ENCODE measurements at places on chromosomes 3 and 15.

GRCh38 chr3:12149029-12149428, 9.7 kb downstream of the TIMP4 start:
- DNase-seq = no peak

DNA sequence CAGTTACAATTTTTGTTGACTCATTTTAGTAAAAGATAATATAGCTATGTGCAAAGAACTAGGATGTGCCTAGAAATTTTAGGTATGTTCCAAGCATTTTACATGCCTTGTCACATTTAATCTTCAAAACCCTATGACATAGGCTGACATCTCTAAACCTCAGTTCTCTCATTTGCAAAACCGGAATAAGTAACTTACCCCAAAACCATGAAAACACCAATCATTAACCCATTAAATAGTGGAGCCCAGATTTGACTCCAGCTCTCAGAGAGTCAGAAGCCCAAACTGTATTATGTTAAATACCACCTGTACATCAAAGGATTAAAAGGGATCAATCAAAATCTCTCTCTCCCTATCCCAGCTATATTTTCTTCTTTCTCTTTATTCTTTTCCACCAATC, 36.6 kb downstream of the GSK3B start:
- DNase-seq = no peak

GRCh38 chr3:10563396-10563795, 58.0 kb upstream of the ATP2B2 start:
- DNase-seq = peak; percentile 6

- DNase-seq = peak; percentile 67
Measured at GRCh38 chr3:16482770-16483531, 30.5 kb downstream of the RFTN1 start.

- peak; percentile 57 for DNase-seq
Measured at GRCh38 chr3:11155341-11156025, 1.2 kb downstream of the HRH1 start.

DNA sequence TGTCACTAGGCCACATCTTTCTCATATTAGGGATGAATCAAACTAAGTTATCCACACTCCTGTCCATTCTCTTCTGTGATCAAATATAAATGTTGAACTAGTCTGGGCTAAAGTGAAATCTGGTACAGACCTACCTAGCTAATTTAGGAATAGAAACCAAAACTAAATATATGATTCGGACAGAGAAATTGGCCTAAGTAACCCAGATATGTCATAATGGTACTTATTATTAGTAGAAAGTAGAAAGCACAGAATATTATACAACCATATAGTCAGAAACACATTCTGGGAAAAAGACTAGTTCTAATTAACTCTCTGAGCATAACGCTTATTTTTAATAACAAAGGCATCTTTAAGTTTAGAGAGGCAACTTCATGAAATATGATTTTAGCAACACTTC, 389.0 kb downstream of the LSAMP start:
- no peak for DNase-seq

DNA sequence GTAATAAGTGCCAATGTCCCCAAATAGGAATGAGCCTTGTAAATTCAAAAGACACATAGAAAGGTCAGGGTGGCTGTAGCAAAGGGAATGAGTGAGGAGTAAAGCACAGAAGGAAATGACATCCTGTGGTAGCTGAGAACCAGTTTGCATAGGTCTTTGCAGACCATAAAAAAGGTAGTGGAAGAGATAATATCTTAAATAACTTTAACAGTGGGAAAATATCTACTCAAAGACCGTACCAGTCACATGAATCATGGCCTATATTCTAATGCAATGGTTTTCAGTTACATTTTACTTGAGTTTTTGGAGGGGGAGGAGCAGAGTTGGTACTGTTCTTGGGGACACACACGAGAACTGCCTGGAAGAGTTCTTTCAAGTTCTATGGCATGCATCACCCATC, 297.3 kb upstream of the ADAMTS9 start:
- DNase-seq = no peak

- no peak for DNase-seq
Measured at GRCh38 chr3:50435371-50436113, 67.9 kb downstream of the CACNA2D2 start.

- DNase-seq = peak; percentile 28
Measured at GRCh38 chr3:121883507-121883906, 10.7 kb upstream of the SLC15A2 start.

- no peak for DNase-seq
Measured at GRCh38 chr3:186640473-186640818, 247 bp downstream of the FETUB start.

GRCh38 chr15:66356077-66356358, 467 bp downstream of the TIPIN start:
- DNase-seq = no peak

- peak; percentile 54 for DNase-seq
Measured at GRCh38 chr3:46242120-46242519, at the start of gene CCR3. Gene CCR3, plus strand, starts transcription at chr3:46242460. Its CDS starts 22,699 bp downstream, at chr3:46265159.

- no peak for DNase-seq
Measured at GRCh38 chr15:33693166-33693800, 275.0 kb upstream of the CHRM5 start.

GRCh38 chr3:114446600-114446999, 152.8 kb downstream of the TIGIT start:
- no peak for DNase-seq

DNA sequence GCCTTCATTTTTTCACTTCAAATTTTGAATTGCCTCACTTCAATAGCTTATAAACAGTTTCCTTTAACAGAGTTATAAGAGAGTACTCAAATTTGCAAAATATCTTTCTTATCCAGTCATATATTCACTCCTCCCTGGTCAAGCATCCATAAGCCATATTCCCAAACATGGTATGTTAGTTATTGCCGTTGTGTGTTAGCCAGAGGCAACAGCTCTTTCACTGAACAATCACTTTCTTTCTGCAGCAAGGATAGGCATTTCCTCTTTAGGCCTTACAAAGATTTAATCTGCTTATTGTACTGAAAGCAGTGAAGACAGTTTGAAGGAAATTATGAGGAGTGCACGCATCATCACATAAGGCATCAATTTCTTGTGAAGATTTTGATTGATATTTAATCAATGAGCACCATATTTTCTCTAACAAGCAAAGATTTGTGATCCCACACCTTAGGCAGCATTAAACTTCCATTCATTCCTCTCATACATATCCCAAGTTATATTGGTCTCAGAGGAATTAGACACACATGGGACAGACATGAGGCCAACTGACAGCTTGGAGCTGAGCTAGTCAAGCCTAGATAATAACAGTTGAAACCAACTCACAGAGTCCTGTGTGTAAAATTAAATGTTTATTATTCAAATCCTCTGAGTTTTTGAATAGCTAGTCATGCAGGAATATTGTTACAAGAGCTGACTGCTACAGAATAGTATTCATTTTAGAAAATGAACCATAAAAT, 80.0 kb upstream of the EPHA6 start:
- DNase-seq = no peak

DNA sequence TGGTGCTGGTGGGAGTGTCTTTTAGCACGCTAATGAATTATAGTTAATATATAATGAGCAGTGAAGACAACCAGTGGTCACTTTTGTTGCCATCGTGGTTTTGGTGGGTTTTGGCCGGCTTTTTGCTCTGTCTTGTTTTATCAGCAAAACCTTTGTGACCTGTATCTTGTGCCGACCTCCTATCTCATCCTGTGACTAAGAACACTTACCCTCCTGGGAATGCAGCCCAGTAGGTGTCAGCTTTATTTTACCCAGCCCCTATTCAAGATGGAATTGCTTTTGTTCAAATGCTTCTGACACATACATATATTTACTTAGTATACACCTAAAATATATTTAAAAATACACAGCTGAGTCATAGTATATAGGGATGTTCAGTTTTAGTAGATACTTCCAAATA, 770.3 kb downstream of the PDCD6IP start:
- DNase-seq = no peak

GRCh38 chr15:76058714-76059319, 968 bp upstream of the TMEM266 start:
- DNase-seq = peak; percentile 67

- no peak for DNase-seq
Measured at GRCh38 chr3:158846803-158847451, 45.1 kb downstream of the MFSD1 start.

GRCh38 chr3:55615694-55616295, 128.7 kb upstream of the WNT5A start:
- DNase-seq = peak; percentile 73

- no peak for DNase-seq
Measured at GRCh38 chr3:58215317-58216025, 4.7 kb upstream of the DNASE1L3 start.

DNA sequence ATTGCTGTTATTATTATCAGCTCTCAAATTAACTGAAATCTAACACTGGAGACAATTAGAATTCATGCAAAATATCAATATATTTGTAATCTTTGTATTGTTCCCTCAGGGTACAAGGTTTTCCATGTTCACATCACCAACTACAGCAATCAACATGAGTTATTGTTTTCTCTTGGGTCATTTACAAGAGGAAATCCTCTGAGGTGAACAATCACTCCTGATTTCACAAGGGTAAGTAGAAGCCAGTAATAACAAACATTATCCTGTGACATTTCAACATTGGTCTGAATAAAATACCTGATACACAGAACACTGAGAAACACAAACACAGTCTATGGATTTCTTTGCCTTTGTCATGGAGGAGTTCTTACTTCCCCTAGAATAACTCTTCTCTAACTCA, 174.0 kb downstream of the SUCNR1 start:
- no peak for DNase-seq

GRCh38 chr15:68774120-68774519, 46.6 kb downstream of the ANP32A start:
- DNase-seq = no peak

DNA sequence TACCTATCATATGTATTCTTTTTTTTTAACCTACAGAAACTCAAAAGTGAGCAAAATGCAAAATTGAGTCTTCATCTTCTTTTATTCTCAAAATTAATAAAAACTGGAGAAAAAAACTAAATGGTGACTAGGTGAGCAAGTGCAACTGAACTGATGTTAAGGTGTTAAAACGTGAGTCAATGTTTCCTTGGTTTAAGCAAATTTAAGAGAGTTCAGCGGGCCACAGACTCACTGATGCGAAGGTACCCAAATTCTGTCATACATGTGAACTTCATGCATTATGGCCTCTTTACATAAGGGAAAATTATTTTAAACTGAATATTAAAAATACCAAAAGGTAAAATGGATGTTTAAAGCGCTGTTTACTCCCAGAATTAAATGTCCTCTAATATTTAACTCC, 206.6 kb downstream of the FOXP1 start:
- DNase-seq = no peak

- no peak for DNase-seq
Measured at GRCh38 chr3:64133987-64134386, 91.3 kb downstream of the PRICKLE2 start.

GRCh38 chr3:124886168-124887056, 753 bp downstream of the ITGB5 start:
- DNase-seq = peak; percentile 23

DNA sequence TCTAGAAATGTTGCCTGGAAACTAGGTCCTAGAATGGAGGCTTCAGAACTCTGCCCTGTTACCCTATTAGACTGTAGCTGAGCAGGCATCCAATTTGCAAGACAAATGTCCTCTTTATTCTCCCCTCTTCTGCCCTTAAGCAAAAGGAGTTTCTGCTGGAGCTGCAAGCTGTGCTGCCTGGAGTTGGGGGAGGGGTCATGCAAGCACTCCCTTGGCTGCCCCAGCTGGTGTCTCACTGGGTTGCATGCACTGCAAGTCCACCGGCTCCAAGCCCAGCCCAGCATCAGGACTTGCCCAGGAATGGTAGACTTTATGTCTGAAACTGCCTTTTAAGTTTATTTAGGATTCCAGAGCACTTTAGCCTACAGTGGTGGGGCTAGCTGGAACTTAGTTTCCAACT, 15.7 kb upstream of the RBP2 start:
- no peak for DNase-seq

- no peak for DNase-seq
Measured at GRCh38 chr15:47577461-47577860, 139.8 kb upstream of the SEMA6D start.

DNA sequence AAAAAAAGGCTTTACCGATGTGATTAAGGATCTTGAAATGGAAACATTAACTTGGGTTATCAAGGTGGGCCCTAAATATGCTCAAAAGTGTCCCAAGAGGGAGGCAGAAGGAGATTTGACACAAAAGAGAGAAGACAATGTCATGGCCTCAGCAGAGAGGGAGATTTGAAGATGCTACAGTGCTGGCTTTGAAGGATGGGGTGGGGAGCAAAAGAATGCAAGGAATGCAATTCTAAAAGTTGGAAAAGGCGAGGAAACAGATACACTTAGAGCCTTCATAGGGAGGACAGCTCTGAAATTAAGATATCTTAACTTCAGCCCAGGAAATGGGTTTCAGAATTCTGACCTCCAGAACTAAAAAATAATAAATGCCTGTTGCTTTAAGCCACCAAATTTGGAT, 314.5 kb upstream of the CCDC54 start:
- no peak for DNase-seq

GRCh38 chr3:50015918-50016317, 72.8 kb upstream of the RBM5 start:
- no peak for DNase-seq
